ELF-1 (cell line): ENCODE measurements at places on chromosomes 11 and 22.

GRCh38 chr11:78406568-78407196 is 10.9 kb downstream of the GAB2 start:
- DNase-seq: no peak

GRCh38 chr22:46009730-46010129 is 32.8 kb upstream of the WNT7B start:
- no peak for DNase-seq

GRCh38 chr11:27401833-27402316 is 38.9 kb upstream of the CCDC34 start:
- DNase-seq: no peak

DNA sequence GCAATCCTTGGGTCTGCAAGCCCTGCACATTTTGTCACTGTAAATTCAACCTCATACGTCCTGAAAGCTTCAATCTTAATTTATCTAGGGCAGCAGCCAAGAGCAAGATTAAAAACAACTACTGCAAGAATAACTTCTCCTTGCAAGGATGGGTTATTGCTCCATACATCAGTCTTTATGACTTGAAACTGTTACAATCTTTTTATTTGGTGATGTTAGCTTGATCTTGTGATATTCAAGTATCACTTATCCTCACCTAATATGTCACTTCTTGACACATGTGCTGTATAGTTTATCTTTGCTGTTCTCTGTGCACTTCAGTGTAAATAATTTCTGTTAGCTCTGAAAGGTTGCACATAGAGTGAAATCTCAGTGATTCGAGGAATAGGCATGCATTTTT is 14.7 kb upstream of the APLP2 start:
- DNase-seq: no peak

- no peak for DNase-seq
Observed at GRCh38 chr11:1838077-1838425, 730 bp upstream of the TNNI2 start.

DNA sequence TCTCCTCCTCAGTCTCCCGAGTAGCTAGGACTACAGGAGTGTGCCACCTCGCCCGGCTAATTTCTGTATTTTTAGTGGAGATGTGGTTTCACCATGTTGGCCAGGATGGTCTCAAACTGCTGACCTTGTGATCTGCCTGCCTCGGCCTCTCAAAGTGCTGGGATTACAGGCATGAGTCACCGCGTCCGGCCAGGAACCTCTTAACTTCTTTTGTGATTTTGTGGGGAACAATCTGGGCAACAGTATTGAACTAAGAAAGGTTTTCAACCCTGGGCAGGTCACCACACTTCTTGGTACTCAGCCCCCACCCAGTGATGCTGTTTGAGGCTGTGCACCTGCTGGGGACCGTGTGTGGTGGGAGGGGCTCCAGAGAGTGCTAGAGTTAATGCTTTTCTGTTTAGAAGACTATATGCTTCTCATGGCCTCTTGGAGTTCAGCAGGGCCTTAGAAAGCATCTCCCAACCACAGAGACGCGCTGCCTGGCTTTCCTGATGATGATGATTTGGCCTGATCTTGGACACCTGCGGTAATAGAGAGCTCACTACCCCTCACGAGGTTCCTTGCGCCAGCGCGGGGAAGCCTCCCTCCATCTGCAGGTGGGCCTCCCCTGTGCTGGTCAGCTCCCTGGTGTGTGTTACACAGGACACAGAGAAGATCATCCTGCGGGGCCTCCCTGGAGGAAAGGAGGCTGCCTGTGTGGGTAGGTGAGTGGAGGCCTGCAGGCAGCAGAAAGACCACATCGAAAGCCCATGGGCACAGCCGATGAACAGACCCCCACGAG is 1.2 kb downstream of the DENND6B start:
- no peak for DNase-seq

DNA sequence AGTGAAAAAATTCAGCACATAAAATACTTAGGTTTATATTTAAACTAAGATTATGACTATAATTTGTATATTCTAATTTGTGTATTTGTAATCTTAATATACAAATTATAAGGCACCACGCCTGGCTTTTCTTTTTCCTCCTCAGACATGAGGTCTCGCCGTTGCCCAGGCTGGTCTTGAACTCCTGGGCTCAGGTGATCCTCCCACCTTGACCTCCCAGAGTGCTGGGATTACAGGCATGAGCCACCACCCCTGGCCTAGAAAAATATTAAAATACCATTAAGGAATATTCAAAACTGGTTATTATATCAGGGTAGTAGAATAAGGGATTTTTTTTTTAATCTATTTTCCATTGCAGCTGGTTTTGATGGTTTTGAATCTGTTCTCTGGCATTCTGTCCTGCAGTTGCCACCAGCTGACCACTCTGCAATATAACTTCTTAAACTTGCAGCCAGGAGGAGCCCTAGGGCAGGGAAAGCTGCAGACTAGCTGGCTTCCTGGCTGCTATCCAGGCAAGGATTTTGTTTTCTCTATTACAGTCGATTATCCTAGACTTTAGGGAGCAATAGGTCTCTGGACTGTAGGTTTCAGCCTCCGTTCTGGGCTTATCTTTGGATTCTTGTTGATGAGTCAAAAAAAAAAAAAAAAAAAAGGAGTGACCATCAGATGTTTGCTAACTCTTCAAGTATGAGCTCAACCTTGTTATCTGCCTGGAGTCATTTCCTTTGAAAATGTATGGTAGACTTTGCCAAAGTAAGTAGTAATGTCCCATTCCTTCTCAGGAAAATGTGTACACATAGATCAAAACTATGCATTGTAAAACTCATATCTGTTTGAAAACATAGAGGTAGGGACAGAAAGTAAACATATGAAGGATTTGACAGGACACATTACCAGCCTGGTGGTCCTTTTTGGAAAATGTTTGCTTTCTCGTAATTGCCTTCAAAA is 13.2 kb downstream of the POLA2 start:
- DNase-seq: peak; percentile 74

GRCh38 chr22:48333323-48333763 is 1494.3 kb downstream of the BRD1 start:
- DNase-seq: no peak

DNA sequence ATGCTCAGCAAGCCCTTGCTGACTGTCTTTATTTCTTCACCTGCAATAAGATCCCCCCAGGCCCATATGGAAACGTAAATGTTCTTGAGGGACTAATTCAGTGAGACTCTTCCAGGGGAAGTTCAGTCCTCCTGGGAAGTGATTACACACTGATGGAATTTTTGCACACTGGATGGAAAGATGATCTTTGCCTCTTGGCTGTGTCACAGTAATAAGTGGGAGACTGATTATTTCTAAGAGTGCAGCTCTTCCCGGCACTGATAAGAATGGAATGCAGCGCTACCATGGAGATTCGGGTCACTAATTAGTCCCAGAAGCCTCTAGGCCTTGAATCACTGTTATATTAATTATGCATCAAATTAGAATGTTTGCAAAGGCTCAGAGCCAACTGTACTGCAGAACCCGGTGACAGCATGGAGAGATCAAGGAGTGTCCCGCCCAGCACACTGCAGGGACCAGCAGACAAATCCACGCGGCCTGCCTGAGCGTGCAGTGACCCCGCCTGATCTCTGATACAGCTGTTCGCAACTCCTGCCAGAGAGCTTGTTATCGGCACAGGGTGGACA is 178.3 kb downstream of the SNX19 start:
- DNase-seq: no peak

- DNase-seq: no peak
Observed at GRCh38 chr22:47111626-47112581, 349.5 kb downstream of the TBC1D22A start.

- DNase-seq: no peak
Observed at GRCh38 chr11:72925656-72926055, 111.4 kb downstream of the ATG16L2 start.

DNA sequence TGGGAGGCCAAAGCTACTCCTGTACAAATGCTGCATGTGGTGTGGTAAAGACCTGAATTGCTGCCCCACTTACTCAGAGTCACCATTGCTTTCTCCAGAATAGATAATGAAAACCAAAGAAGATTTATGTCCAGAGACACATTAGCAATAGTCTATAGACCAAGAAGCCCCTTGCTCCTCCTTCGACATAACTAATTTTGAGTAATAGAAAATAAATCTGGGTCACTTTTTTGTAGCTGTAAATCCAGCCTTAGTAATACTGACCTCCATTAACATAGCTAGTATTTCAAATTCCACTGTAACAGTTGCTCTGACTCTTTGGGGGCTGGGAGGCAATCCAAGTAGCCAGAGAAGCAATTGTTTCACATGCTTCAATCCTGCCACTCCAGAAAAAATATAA is 145.9 kb downstream of the MAML2 start:
- no peak for DNase-seq

DNA sequence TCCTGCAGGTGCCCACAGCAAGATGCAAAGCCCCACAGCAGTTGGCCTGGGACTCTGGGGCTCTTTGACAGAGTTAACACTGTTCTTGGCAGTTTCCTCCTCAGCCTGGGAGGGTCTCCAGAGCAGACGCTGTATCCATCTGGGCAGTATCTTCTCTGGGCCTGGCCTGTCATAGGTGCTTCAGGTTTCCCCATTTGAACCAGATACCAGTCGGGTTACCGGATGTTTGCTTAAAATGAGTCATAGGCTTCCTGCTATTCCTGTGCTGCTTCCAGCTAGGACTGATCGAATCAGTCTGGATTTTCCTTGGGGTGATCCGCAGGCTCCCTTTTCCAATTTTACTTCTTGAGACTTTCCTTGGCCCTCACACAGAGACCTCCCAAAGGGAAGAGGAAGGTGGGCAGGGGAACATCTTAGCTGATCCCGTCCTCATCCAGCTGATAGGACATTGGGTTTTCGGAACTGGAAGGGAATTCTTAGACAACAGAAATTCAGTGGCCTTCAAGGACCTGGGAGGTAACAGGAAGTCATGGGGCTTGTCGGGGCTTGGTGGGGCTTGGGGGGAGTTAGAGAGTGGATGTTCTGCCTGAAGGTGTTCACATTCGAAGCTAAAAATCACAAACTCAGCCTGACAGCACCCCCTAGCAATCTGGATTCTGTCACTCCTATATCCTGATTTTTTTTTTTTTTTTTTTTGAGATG is 2.4 kb upstream of the RANGAP1 start:
- DNase-seq: peak; percentile 82

DNA sequence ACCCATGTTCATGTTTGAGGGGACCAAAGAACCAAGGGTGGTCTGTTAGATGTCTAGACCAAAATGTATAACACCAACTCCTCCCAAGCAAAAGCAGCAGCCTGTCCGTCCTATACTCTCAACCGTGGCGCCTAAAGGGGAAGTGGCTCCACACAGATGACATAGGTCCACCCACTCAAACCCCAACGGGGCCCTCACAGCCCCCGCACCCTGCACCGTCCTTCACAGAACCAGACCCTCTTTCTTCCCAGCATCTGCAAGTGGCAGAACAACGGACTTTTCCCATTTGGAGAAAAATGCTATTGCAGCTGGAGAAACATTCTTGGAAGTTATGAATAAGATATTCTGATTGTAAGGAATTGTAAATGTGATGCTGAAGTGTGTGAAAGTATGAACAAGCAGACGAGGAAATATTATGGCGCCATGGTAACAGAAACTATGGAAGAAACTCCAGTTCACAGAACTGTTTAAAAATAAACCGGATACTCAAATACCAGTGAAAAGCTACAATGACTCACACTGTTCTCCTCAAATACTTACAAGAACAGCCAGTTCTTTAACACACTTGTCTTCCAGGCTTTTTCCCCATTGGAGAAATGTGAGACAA is 76.5 kb upstream of the ARFGAP3 start:
- DNase-seq: no peak

DNA sequence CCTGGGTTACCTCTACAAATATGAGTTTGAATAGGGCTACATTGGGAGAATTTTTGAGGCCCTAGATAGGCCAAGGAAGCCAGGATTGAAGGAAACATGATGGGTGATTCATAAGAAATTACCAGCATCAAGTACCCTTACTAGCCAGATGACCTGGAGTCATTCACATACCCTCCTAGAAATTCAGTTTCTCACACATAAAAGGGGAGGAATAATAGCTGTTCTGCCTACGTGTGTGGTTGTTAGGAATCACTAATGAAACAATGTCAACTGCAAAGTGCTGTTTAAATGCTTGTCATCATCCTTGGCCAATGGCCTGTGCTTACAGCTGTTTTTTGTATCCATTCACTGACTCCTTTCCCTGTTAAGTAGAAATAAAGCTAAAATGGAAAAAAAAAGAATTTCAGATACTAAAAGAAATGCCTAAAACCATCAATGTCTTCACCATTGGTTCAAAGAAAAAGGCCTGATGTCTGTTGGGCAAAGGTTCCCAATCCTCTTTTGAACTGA is 114.4 kb downstream of the NCAM1 start:
- DNase-seq: no peak

- no peak for DNase-seq
Observed at GRCh38 chr11:73365352-73366264, 10.6 kb upstream of the RELT start.

GRCh38 chr11:67648140-67648795 is 2.3 kb downstream of the ACY3 start:
- DNase-seq: peak; percentile 47

DNA sequence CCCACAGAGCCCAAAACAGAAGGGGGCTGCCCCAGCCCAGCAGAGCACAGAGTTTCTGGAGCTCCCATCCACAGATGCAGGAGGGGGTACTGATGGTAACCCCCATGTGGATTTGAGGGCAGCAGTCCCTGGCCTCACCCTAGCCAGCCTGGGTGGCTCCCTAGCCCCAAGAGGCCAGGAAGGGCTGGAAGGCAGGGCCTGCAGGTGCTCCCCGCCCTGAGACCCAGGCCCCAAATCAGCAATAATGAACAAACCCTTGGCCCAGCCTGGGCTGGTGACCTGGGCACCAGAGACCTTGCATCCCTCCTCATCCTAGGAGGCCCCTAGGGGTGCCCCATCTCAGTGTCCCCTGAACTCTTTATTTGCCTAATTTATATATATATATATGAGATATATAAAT is 61.6 kb downstream of the MORC2 start:
- DNase-seq: no peak

DNA sequence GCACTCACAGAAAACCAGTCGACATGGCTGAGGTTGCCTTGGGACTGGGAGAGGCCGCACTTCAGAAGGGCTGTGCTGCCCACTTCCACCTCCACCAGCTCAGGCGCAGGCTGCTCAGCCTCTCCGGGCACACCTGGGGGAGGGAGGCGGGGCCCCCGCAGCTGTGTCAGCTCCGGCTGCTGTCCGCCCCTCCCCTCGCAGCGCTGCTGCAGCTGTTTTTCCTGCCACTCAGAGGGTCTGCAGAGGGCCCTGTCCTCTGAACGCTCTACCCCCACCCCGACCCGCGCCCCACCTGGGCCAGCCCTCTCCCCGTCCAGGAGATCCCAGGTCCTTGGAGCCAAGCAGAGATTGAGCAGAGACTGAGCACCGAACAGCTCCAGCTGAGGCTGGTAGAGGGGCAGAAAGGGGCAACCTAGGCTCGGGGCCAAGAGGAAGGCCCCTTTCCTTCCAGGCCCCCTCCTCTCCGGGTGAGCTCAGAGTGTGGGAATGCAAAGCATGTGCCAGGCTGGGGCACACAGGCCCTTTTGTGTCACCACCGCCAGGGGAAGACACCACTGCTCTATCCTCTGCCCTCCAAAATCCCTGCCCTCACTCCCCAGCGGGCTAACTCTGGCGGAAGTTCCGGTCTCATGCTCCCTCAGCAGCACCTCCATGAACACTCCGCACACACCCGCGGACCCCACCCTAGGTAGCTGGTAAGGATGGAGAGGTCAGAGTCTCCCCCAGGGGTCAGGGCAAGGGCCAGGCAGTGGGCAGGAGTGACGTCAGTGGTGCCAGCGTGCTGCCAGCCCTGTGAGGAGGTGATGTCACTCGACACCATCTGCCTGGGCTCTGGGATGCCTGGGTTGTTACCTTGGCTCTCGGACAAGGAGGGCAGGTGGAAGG is 1.6 kb downstream of the MCAM start:
- DNase-seq: peak; percentile 67

GRCh38 chr11:128239306-128239705 is 348.1 kb downstream of the ETS1 start:
- DNase-seq: no peak
